ENCODE measurements at places on chromosomes 7 and 10. TPM values are rescaled to one million over a fixed set of nuclear protein-coding genes. Genes with fewer than 3 reads are reported as not detected.

GRCh38 chr10:78980815-78981214 is 88.0 kb upstream of the ZMIZ1 start:
- no peak for DNase-seq

Gene PLCE1
- total RNA-seq, result 0.57 TPM

Gene STEAP1B
- total RNA-seq, result 36.6 TPM

Gene VPS37D
- total RNA-seq, result 3.2 TPM

DNA sequence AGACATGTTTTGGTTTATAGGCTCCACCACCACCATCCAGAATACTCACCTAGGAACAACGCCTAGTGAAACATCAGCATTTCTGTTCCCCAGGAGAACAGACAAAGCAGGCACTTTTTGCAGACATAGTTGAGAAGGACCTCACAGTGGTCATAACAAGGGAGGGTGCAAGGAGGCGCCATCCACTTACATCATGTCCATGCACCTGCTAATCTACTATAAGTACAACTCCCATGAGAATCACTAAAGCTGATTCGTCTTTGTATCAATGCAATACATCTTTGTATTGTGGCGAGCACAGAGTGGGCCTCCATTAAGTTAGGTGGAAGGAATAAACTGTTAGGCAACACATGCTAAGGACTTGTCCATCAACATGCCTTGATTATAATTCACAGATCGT is 207.1 kb downstream of the KCNMA1 start:
- DNase-seq, result no peak

DNA sequence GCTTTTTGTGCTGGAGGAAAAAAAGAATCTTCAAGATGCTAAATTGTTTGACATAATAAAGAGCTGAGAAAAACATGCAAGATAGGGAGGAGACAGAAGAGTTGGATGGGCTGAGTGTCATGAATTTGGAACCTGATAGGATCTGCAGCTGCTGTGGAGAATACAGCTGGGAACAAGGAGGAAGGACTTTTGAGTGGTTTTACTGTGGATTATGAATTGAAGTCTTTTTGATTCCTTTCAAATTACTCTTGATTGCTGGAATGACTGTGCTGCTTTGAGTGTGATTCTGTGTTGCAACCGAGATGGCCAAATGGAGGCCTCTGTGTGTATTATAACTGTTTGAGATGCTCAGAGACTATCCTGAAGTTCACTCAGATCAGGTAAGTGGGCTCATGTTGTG is 4.0 kb downstream of the EFCAB10 start:
- no peak for DNase-seq

Gene AKR1C2
- 0.21 TPM for total RNA-seq

DNA sequence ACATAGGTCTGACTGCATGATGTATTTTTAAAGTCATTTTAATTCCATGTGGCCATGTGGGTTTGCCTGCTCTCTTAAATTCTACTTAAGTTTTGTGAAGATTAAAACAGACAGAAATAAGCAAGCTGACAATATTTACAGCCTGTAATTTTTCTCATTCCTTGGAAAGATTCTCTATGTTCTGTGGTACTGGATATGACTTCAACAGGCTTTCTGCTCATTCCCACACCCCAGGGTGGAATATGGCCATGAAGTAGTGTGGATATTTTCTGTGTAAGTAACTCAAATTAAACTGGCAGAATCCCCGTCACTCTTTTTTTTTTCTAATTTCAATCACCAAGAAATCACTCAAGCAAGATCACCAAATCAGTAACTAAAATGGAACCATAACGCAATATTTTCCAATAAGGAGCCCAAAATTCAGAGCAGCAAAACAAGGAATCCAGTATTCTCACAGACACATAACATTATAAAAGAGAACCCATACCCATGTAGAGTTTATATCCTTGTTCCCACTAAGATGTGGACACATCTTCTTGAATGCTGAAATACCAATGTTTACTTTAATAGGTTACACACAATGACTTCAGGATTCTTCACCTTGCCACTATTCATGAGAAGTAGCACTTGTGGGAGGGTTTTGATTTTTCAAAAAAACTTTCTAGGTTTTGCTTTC is 5.7 kb downstream of the HOXA5 start:
- DNase-seq, result no peak

DNA sequence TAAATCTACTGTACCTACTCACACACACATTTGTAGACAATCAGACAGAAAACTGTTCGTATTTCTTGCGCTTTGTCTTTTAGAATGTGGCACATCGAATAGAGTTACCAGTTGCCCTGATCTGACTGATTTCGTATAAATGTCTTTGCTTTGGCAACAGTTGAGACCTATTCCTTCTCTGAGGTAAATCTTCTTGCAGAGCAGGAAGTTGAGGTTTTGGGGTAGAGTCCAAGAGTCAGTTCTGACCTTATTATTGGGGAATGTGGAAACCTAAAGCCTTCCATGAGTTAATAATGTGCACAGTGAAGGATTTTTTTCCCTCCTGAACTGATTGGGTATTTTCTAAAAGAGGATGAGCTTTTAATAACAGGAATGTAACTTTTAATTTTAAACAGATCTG is 135.3 kb downstream of the KIAA1217 start:
- DNase-seq, result peak; percentile 94

DNA sequence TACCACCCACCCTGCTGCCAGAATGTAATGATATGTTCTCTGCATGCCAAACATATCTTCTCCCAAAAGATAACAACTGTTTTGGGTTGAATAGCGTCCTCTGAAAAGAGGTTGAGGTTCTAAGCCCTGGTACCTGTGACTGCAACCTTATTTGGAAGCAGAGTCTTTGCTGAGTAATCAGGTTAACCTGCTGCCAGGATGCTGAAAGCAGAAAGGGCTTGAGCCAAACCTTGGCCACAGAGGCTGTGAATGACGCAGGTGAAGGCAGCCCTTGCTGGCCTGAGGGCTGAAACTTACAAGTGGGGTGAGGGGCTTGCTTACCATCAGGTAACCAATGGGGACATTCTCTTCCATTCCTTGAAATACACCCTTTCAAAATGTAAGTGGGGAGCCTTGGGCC is 151.8 kb upstream of the RHEB start:
- no peak for DNase-seq

Gene NDUFB2
- 260 TPM for total RNA-seq

DNA sequence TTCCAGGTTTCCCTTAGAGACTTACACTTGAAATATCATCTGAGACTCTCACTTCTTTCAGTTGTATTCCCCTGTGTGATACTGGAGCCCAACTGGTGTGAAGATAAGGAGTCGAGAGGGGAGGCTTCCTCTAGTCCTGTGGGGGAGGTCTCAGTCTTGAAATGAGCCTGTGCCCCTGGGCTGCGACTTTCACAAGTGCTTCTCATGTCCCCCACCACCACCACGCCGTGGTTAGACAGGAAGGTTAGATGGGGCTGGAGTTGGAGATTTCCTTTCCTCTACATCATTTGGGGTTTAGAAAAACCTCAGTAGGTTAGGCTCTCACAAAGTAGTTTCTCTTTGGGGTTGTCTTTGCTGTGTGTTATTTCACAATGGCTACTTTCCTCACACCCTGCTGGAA is 25.6 kb upstream of the MKX start:
- DNase-seq, result no peak

GRCh38 chr10:55283031-55283430 is 482.0 kb upstream of the PCDH15 start:
- no peak for DNase-seq

Gene TRIM50
- not detected for total RNA-seq

Gene NRCAM
- total RNA-seq, result 0.45 TPM

DNA sequence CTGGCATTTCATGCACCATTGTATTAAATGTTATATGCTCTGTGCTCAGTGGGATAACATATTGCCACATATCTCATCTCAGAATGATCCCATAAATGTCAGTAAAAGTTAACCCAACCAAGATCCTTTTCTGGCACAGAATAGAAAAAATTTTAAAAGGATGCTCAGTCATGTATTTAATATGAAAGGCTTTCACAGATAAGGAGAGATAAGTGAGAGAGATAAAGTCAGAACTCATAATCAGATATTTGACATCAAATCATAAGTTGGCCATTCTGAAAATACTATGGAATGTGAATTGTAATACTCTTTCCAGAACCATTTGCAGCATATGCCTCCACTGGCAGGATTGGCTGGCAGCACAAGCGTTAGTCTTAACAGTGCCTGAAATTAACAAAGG is 38.5 kb downstream of the PLEKHA8 start:
- no peak for DNase-seq

DNA sequence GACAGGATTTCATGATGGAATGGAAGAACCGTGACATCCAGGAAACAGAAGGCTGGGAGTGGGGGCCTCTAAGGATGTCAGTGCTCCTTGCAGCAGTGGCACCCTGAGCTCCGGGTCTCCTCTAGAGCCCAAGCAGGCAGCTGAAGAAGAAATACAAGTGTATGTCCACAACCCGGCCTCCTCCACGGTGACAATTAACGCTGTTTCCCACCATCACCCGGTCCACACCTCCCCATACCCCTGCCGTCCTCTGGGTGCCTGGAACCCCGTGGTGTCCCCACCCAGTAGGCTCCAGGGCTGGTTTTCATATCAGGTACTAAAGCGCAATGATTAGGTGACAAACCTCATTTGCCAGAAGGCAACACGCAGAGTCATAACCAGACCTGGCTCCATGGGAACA is 30.3 kb downstream of the GRID1 start:
- no peak for DNase-seq

GRCh38 chr7:98864731-98865453 is 4.9 kb downstream of the TMEM130 start:
- no peak for DNase-seq

Gene NEUROD6
- not detected for total RNA-seq

DNA sequence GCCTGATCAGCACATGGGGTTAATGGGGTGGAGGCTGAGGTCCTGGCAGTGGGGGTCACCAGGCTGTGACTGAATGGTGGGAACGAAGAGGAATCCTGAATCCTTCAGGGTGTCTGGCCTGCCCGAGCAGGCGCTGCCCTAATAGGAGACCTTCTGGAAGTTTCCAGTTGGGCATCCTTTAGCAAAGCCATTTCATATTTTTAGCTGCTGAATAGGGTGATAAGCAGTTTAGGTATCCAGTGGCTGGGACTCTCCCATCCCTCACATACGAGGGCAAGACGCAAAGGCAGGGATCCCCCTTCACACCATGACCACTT is 159.3 kb downstream of the SH3PXD2A start:
- DNase-seq, result no peak

GRCh38 chr7:3955751-3956696 is 655.0 kb downstream of the SDK1 start:
- DNase-seq, result no peak

- no peak for DNase-seq
Measured at GRCh38 chr7:121410829-121411596, 14.9 kb upstream of the FAM3C start.

Gene CC2D2B
- total RNA-seq, result not detected

Gene OR13A1
- total RNA-seq, result not detected

Gene KCND2
- total RNA-seq, result not detected

DNA sequence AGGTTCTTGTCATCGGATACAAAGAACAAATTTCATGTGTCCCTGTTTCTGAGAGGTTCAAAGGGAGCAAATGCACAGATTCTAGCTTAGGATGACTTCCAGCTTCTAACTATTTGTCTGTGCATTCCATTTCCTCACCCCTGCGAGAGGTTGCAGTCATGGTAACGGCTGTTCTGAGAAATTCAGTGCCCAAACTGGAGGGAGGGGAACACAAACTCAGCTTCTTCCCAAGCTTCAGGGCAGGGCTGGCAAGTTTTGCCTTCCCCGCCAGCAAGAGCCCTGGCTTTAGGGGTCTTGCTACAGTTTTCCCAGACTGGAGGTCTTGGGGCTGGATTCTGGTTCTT is 11.1 kb downstream of the FAS start:
- no peak for DNase-seq

Gene KCNIP2
- total RNA-seq, result 0.60 TPM

DNA sequence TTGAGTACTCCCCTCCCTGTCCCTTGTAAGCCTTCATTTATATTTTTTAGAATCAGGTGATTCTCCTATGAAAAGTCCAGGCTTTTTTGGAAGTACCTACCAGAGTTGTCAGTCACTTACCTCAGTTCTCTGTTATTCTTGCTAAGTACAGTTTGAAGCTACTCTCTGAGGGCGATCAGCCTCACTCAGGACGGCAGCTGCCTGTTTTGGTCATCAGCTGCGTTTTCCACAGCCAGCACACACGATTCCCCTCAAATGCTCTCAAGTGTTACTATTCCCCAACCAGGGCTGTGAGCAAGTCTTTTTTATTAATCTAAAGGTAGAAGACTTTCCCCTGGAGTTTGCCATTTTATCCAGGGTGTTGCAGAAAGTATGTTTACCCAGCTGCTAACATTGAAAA is 328.6 kb downstream of the SUGCT start:
- no peak for DNase-seq

- DNase-seq, result no peak
Measured at GRCh38 chr10:83990126-83990525, 149.2 kb upstream of the GHITM start.

DNA sequence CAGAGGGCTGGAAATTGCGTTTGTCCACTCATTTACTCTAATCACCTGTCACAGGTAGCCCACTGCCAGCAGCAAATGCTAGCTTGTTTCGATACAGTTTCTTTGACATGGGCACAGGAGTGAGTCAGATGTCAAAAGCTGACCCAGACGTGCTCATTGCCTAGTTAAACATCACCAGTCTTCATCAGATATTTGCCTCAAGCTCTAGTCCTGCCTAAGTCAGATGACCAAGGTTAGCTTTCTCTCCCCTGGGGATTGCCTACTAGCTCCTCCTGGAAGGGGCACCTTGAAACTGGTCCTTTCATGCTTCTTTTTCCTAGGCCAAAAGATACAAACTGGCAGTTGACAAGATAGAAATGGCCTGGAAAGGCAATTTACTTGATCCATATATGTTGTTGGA is 35.2 kb downstream of the GPAM start:
- no peak for DNase-seq

DNA sequence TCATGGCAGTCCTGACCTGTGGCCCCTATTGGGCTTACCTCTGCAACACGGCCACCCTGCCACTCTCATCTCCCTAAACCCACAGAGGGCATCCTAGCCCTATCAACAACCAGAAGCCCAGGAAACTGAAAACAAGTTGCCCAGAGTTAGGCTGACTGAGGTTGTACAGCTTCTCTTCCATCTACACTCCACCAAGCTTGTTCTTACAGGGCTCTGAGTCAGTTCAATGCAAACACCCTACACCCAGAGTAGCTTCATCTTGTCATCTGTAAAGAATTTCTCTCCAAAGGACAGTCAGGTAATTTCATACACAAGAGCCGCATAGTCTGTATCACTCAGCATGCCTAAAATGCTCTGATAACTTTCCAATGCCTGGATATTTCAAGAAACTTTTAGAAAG is 175.4 kb downstream of the ARID5B start:
- peak; percentile 84 for DNase-seq

- no peak for DNase-seq
Measured at GRCh38 chr10:126352453-126352852, 35.8 kb downstream of the ADAM12 start.

DNA sequence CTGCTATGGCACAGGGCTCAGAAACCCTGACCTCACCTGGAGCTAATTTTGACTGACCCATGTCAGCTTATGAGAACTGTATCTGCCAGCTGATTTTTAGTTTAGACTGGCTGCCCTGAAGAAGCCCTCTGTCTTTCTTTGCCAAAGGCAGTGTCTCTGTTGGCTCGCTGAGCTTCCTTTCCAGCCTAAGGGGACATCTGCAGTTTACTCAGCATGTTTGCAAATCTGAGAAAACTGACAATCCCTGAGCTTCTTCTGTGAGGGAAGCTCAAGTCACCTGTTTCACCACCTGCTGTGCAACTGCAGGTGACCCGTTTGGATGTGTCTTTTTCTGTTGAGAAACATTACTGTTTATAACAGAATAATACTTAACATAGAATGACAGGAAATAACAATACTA is 46.0 kb downstream of the PRKAR2B start:
- no peak for DNase-seq
